ENCODE measurements at places on chromosomes 6 and 20.
A peak's percentile ranks its signal among the peaks of the same experiment; 100 is the strongest.

DNA sequence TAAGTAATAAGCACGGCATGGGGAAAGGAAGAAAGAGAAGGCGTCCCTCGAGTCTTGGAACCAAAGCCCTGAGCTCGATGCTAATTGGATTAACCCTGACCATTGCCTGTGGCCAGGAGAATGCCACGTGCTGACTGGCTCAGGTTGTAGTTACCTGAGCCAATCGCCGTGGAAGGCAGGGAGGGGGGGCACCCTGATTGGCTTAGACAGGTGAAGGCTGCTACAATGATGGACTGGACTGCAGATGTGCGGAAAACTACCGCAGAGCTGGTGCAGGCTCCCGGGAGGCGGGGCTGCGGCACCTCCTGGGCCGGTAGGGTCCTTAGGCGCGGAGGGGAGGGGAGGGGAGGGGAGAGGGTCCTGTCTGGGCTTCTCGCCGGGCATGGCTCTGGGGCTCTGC is 121.3 kb downstream of the TFAP2C start:
- DNase-seq, result no peak

DNA sequence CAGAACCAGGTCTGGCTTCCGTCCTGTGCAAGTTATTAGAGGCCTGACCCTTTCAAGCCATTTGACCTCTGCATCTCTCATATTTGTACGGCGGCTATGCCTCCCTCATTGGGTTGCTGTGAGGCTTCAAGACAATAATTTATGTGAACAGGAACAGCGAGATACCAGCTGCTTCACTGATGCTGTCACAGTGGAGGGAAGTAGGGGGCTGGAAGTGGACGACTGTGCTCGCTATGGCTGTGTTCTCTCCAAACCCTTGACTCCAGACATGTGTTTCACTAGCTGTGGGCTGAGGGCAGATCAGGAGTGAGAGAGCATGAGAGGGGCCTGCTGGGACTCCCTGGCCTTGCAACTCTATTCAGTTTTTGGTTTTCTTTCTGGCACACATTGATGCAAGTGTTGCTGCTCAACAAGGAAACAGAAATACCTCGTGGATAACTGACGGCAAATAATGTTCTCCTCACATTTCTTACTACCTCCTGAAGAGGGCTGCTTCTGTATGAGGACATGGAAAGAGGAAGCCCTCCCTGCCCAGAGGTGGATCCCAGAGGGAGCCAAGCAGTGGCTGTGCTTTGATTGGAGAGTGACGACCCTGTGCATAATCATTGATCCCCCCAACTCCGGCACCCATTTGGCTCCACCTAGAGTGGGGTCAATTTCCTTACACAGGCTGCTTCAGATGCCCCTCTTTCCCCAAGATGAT is 34.7 kb upstream of the SCP2D1 start:
- DNase-seq, result no peak

- DNase-seq, result no peak
These were observed 150.4 kb upstream of the CCN2 start for GRCh38 chr6:132101535-132101934.

DNA sequence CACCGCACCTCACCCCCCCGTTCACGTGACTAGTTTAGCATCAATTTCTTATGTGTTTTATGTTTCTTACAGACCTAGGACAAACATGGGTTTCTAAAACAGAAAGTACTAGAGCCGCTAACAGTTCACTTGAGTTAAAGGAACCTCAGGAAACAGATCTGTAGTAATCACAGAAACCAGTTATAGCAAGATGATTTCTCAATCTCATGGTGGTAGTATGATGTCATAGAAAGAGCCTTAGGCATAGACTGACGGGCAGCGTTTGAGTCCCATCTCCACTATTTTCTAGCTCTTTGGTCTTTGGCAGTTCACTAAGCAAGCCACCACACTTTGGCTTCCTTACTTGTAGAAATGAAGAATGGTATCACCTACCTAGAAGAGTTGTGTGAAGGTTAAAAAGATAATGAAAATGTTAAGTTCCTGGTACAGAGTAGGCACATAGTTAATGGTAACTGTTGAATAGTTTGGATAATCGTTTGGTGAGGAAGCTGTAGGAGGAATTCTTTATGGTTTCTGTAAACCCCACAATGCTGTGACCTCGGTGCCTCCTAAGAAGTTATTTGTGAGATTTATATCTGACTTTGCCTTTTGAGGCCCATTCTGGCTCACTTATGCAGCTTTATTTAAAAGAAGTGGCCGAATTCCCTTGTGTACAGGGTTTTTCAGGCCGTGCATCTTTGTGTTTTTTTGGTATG is 21.3 kb downstream of the CTNNBL1 start:
- no peak for DNase-seq

DNA sequence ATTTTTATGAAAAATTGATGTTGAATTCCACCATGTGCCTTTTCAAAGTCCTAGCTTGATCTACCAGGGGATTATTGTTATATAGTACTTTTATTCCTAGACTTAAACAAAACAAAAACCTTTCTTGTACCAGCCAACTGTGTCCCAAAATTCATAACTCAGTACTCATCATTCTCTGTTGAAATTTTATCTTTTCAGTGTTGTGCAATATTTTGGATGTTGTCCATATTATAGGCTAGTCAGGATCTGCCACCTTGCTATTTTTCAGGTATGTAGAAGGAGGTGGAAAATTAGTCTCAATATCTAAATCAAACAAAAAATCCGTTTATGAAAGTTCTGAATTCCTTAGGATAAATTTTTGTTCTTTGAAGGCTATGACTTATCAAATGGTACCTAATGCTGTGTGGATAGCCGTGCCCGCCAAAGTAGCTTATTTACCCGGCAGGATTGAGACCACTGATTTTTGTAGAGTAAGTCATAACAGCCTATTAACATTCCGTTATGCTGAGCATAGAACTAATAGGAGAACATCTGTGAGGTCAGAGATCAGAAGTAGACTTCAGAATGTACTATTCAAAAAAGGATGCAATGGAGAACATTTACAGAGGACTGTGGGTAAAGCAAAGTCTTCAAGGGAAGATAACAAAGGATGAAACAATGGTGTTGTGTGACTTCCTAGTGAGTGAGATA is 304.7 kb downstream of the SOX4 start:
- DNase-seq, result no peak

GRCh38 chr6:11123978-11124377 is 12.5 kb upstream of the ERVFRD-1 start:
- no peak for DNase-seq

- no peak for DNase-seq
These were observed 21.3 kb downstream of the AARS2 start for GRCh38 chr6:44291841-44292240.

DNA sequence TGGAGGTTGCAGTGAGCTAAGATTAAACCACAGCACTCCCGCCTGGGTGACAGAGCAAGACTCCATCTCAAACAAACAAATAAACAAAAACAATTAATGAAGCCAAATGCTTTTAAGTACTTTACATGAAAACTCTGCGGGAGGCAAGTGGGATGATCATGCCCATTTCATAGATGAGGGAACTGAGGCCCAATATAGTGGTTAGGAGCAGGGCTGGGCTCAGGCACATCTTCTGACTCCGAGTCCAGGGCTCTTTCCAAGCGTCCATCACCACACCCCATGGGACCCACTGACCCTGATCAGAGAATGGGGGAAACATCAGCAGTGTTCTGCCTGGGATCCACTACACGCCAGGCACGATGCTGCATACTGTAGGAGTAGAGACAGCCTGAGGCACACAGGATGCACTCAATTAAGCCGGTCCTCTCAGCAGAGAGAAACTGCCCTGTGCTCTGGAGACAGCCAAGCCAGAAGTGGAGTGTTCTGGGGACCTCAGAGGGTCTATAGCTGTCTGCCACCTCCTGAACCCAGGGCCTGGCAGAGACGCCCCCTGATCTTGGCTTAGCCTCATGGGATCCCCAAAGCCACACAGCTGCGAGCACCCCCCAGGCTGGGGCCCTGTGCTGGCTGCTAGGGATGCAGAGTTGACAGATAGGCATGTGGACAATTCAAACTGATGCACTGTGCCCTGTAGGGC is 13.5 kb downstream of the TTBK1 start:
- DNase-seq, result no peak

DNA sequence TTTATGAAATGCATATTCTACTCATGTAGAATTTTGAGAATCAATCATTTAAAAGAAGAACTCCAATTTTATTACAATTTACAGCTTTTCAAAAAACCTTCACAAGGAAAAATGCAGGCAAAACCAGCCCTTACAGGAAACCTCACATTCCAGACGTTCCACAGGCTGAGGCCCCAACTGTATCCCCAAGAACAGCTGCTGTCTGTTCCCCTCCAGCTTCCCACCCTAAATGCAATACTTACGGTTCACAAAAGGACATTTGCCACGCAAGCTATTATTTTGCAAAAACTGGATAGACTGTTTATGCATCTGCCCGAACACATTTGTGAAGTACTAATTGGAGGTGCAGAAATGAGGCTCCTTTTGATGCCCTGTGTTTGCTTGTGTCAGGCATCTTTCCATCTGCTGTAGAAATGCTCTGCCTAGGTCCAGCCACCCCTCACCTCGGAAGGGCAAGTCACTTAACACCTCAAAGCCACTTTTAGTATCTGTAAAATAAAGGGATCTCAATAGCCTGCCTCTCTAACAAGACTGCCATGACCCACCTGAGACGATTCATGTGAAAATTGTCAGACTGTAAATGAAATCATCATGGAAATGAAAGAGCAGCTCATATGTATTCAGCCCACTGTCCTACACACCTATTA is 26.5 kb downstream of the PDE10A start:
- no peak for DNase-seq

DNA sequence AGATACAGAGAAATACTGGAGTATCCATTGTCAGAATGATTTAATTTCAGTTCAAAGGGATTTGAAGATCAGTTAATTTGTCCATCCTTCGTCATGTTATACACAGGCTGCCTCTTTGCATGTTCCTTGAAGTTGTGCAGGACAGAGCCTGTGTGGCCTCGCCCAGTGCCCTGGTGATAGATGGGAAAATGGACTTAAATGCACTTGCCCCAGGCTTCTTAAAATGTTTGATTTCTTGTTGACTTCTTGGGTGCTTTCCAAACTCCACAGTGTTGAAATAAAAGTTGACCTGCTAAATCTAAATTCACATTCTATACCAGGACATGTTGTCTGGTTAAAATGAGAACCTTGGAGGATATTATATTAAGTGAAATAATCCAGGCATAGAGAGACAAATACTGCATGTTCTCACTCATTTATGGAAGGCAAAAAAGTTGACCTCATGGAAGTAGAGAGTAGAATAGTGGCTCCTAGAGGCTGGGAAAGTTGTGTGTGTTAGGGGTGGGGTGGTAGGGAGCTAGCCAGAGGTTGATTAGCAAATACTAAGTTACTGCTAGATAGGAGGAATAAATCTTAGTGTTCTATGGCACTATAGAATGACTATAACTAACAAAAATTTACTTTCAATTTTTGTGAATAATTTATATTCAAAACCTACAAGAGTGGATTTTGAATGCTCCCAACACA is 25.3 kb downstream of the MARCKS start:
- DNase-seq, result no peak

- no peak for DNase-seq
These were observed 118.1 kb downstream of the UST start for GRCh38 chr6:148864941-148865340.

DNA sequence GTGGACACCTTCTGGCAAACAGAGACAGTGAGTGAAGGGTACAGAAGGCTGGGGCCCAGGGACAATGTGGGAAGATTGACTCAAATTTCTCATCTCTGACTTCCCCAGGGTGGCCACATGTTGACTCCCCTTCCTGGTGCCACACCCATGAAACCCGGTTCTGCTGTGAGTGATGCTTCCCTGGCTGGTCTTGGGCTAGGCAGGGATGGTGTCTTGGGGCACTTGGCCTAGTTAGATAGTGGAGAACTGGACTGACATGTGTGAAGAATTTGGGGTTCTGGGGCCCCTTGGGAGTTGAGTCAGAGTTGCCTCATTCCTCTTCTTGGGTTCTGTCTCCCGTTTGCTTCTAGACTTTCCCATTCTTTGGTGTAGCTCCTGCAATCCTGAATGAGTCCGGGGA is 34.2 kb downstream of the GSS start:
- DNase-seq, result no peak

DNA sequence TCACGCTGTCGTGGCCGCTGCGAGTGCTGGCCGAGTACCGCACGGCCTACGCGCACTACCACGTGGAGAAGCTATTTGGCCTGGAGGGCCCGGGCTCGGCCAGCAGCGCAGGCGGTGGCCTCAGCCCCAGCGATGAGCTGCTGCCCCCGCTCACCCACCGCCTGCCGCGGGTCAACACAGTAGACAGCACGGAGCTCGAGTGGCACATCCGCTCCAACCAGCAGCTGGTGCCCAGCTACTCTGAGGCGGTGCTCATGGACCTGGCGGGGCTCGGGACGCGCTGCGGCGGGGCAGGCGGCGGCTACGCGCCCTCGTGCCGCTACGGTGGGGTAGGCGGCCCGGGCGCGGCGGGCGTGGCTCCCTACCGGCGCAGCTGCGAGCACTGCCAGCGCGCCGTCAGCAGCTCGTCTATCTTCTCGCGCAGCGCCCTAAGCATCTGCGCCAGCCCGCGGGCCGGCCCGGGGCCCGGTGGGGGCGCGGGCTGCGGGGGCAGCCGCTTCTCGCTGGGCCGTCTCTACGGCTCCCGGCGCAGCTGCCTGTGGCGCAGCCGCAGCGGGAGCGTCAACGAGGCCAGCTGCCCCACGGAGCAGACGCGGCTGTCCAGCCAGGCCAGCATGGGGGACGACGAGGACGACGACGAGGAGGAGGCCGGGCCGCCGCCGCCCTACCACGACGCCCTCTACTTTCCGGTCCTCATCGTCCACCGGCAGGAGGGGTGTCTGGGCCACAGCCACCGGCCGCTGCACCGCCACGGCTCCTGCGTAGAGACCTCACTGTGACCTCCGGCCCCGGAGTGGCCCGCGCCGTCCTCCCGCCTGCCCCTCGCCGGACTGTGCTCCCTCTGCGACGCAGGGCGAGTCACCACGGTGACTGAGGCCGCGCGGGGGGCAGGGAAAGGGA is 5.7 kb downstream of the TMEM151B start:
- DNase-seq, result peak; percentile 53

DNA sequence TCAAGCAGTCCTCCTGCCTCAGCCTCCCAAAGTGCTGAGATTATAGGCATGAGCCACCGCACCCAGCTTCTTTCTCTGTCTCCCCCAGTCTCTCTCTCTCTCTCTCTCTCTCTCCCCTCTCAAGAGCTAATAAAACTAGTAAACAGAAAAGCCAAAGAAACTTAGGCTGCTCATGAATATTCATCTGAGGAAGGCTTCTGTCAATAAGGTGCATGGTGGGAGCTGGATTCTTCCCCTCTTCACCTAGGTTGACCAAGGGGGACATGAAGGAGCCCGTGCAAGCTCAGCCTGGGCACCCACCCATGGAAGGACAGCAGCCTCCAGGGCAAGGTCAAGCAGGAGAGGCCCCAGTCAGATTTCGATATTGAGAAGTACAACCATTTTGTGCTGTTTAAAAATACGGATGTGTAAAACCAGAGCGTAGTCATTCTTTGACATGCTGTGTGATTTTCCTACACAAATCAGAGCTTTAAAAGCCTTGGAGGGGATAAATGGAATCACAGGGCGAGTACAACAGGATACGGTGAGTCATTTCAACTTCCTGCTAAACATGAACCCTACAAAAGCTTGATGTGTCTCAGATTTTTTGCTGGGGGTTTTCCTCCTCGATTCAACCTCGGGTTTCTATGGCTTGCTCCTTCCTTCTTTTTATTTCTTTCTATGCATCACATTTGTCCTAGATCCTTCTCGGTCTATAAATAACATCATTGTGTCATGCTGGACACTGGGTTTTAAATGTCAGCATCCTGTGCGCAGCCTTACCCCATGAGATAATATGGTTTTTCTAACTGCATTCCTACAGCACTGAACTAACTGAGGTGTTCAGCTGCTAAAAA is 368.9 kb upstream of the JARID2 start:
- peak; percentile 25 for DNase-seq
